ENCODE measurements at places on chromosomes 2 and 18.

- DNase-seq = no peak
These were observed 12.1 kb downstream of the DOCK10 start for GRCh38 chr2:225030203-225030602.

GRCh38 chr2:135144343-135144742, 92.3 kb downstream of the RAB3GAP1 start:
- DNase-seq = no peak

GRCh38 chr2:233063269-233063975, 3.3 kb downstream of the INPP5D start:
- peak; percentile 5 for DNase-seq

GRCh38 chr2:109001201-109001600, 12.2 kb upstream of the EDAR start:
- no peak for DNase-seq

DNA sequence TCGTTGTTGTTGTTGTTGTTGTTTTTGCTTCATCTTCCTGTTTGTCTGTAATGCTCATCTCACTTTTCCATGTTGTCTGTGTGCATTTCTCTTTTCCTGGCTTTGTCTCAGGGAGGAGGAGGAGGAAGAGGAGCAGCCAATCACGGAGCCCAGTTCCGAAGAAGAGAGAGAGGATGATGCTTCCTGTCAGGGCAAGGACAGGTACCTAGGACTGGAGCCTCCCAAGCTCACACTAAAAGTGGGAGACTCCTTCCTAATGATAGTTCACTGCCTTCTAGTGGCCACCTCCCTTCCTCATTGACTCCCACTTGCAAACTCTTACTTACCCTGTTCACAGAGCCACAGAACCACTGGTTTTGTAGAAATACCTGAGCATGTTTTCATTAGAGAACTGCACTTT, 179.6 kb downstream of the TPGS2 start:
- no peak for DNase-seq

GRCh38 chr2:8337321-8337720, 344.5 kb upstream of the ID2 start:
- DNase-seq = no peak

- no peak for DNase-seq
These were observed 384.0 kb downstream of the NBAS start for GRCh38 chr2:15177103-15177502.
